ENCODE measurements at places on chromosomes 7 and 10.

GRCh38 chr7:11181590-11181989 is 207.9 kb downstream of the PHF14 start:
- no peak for DNase-seq

- no peak for DNase-seq
Observed at GRCh38 chr10:5485948-5486852, 13.2 kb downstream of the CALML5 start.

GRCh38 chr10:16341637-16342036 is 95.2 kb upstream of the PTER start:
- no peak for DNase-seq

DNA sequence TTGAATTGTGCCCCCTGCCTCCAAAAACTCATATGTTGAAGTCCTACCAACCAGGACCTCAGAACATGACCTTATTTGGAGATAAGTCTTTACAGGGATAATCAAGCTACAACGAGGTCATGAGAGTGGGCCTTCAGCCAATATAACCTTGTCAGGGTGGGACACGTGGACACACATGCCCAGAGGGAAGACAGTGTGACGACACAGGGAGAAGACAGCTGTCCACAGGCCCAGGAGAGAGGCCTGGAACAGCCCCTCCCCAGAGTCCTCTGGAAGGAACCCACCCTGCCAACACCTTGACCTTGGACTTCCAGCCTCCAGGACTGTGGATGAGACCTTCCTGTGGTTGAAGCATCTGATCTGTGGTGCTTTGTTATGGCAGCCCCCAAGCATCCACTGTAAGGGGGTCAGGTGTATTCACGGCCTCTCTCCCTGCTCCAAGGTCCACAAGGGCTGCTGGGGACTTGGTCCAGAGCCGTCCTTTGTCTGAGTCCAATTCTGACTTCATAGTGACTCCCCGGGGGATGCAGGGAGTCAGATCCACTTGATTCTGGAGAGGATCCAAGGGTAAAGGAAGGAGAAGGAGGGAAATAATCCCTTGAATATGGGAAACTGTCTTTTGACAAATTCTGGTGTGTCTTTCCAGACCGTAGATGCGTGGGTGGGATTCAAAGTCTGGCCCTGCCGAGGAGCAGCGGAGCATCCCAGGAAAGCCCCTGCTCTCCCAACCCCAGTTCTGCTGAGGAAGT is 7.0 kb downstream of the CALML3 start:
- DNase-seq = no peak

- DNase-seq = no peak
Observed at GRCh38 chr7:151383638-151384351, 26.0 kb downstream of the WDR86 start.

- no peak for DNase-seq
Observed at GRCh38 chr10:76738991-76739390, 898.6 kb downstream of the KCNMA1 start.

- no peak for DNase-seq
Observed at GRCh38 chr7:151472644-151473380, 32.9 kb upstream of the CRYGN start.

DNA sequence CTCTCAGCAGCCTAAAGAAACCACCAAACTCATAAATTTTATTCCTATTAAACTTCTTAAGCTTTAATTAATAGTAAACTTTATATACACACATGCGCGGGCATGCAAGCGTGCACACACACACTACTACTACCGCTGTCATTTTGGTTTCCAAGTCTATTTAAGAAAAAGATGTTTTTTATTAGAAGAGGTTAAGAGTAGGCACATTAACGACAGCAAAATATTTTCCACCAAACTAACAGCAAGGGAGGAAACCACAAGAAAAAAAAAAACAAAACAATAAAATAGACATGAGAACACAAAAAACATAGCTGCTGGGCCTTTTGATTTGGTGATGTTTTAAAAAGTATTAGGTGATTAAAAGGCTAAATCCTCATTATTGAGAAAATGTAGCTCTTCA is 28.6 kb downstream of the RTKN2 start:
- no peak for DNase-seq

- DNase-seq = no peak
Observed at GRCh38 chr10:101558204-101558603, 29.9 kb downstream of the POLL start.

- DNase-seq = no peak
Observed at GRCh38 chr10:777913-778479, 88.5 kb upstream of the DIP2C start.

DNA sequence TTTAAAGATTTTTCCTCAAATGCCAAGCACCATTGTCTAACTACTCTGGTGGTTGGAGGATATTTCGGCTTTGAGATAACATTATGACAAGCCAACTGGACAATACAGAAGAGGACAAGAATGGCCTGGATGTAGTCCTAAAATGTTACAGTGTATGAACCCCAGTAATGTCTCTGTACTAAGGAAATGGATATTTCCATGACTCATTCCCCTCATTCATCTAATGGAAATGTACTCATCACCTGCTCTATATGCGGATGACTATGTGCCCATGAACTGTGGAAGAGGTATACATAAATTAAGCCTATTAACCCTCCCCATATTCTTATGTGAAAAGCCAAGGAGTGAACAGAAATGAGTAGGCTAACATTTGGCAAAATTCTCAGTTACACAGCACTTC is 207.9 kb downstream of the CACNA2D1 start:
- no peak for DNase-seq

DNA sequence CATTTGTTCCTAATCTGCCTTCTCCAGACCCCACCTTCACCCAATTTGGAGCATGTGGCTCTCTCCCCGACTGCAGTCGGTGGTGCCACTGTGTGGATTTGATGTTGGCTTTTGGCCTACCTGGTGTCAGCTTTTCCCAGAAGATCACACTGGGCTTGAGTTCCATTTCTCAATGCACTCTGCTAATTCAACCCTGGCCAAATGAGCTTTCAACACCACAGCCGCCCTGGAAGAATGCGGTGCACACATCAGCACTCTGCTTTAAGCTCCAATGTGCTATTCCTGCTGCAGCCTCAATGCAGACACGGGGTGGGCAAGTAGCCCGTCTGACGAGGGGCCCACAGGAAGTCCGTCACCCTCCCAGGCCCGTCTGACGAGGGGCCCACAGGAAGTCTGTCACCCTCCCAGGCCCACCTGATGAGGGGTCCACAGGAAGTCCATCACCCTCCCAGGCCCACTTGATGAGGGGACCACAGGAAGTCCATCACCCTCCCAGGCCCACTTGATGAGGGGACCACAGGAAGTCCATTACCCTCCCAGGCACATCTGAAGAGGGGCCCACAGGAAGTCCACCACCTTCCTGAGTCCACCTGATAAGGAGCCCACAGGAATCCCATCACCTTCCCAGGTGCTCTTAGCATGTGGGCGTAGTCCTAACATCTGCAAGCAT is 64.4 kb downstream of the ASB13 start:
- no peak for DNase-seq

GRCh38 chr7:5533821-5534367 is 110.3 kb upstream of the TNRC18 start:
- DNase-seq = no peak

- no peak for DNase-seq
Observed at GRCh38 chr7:112022128-112022527, 184.1 kb downstream of the DOCK4 start.

DNA sequence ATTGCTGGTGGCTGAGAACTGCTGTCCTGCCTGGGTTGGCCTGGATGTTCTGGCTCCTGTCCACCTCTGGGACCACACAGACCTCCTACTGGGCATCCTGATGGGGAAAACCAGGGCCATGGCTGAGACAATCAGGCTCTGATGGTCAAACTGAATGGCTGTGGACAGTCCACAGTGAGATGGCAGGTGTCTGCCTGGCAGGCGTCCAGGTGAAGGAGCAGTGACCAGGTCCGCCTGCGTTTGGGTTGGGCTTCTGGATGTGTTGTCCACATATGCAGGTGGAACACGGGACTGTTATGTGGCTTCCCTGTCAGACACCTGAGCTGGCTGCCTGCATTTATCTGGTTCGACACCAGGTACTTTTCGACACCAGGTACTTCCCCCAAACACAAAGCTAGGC is 241.7 kb downstream of the BUB3 start:
- no peak for DNase-seq

- no peak for DNase-seq
Observed at GRCh38 chr7:150903606-150904005, 51.3 kb downstream of the AOC1 start.

- DNase-seq = no peak
Observed at GRCh38 chr7:94109556-94109955, 105.4 kb upstream of the BET1 start.

- no peak for DNase-seq
Observed at GRCh38 chr7:979886-980571, 3.0 kb upstream of the CYP2W1 start.

- DNase-seq = no peak
Observed at GRCh38 chr10:77400033-77400432, 237.6 kb downstream of the KCNMA1 start.

GRCh38 chr7:22117222-22117621 is 171.5 kb upstream of the CDCA7L start:
- no peak for DNase-seq

DNA sequence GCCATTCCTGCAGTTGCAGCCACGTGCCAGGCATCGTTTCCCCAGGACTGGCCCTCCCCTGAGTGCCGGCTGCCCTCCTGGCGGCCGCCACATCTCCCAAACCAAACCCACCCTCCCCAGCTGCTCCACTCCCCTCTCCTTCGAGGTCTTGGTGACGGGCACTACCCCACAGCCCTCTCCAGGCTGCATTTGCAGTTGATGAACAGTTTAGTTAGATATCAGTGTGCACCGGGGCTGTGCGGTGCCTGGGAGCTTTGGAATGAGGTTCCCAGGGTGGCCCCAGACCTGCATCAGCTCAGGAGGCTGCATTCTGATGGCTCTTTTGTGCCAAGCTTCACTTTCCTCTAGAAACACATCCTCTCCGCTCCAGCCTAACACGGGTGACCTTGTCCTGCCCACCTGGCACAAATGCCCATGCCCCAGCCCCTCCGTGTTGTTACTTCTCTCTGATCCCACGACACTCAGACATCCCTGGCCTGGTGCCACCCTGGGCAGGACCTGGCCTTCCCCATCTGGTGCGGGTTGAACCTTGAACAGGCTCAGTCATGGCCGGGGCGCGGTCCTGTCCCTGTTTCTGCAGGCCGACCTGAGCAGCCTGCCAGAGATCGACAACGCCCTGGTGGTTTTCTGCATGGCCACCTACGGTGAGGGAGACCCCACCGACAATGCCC is 14.5 kb downstream of the TMEM120A start:
- no peak for DNase-seq

DNA sequence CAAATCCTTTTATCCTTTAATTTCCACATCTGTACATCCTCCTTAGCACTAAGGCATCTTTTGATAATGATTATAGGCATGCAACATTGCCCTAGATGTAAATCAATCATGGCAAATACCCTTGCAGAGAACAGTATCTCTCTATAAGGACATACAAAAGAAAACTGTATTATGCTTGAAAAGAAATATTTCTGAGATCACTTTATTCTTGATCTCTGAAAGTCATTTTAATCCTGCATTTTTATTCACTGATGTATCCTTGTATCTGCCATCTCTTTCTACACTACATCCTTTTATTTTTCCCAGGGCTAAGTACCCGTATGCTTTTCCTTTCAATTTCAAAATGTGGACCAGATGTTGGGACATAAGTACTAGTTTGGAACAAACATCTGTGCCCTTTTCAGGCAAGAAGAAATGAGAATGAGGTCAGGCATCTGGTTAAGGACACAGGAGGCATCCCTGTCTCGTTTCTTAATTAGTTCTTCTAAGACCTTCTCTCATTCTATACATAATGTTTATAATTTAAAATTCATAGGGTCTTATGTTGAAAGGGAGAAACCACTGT is 338.6 kb downstream of the CNTNAP2 start:
- DNase-seq = no peak

GRCh38 chr10:23516530-23516929 is 77.7 kb downstream of the OTUD1 start:
- no peak for DNase-seq

DNA sequence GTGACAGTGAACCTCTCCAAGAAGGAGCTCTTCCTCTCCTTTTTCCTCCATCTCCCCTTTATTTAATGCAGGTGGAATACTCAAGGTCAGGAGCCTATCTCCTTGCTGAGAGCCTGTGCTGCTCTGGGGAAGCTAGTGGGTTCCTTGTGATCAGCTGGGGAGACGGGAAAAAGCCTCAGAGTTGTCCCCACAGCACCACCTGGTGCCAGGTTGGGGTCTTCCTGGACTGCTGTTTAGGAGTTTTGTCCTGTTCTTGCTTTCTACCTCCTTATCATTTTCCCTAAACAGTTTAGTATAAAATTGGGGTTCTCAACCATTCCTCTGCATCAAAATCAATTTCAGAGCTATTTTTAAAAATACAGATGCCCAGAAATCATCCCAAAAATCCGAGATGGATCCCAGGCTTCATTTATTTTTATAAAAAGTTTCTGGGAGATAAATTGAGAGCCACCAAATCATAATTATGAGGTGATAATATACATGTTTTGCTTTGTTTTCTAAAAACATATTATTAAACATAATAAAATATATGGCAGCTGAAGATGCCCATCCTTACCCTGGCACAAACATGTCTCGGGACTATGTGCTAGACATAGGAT is 44.3 kb downstream of the MACC1 start:
- DNase-seq = peak; percentile 4

DNA sequence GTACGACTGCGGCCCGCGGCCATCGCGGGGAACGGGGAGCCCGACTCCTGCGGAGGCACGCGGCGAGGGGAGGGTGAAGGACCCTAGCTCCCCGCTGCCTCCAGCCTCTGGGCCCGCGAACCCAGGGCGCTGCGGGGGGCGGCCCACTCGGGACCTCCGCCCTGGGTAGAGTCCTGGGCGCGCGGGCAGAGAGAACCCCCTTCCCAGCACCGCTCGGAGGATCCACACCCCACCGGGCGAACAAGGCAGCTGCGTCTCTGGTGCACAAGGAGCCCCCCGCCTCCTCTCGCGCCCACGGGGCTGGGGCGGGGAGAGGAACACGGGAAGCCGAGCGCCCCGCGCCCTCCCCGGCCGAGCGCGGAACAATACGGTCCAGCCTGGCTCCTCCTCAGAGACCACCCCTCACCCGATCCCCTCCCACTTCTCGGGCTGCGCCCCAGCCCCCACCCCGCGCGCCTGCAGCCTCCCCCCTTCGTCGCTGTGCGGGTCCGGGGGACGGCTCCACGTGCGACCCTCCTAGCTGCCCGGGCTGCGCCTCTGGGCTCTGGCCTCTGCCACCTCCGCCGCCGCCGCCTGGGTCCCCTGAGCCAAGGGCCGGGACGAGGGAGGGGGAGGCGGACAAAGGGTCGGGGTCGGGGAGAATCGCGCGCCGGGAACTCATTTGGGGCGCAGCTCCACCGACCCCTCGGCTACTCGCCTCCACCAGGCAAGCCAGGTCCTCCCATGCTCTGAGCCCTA is at the start of gene WDR86:
Gene WDR86 (minus strand): TSS at position 372 of the 738 bp plus-strand sequence. CDS start 449 bp downstream, outside the sequence.
- DNase-seq = no peak

- no peak for DNase-seq
Observed at GRCh38 chr7:94396596-94396995, 1.9 kb downstream of the COL1A2 start.

DNA sequence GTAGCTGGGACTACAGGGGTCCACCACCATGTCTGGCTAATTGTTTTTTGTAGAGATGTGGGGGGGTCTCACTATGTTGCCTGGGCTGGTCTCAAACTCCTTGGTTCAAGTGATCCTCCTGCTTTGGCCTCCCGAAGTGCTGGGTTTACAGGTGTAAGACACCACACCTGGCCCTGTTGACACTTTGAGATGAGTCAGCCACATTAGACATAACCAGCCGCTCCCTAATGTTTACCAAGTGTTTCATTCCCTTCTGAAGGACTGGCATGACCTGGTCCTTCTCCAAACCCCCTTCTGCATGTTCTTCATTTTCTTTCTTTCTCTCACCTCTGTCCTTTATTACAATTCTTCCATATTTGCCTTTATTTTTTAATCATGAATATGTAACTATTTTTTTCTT is 67.8 kb downstream of the TAF3 start:
- no peak for DNase-seq

- peak; percentile 85 for DNase-seq
Observed at GRCh38 chr10:13348216-13349017, at the start of gene SEPHS1. SEPHS1 (minus strand) TSS chr10:13348293; CDS start chr10:13344950, 3,343 bp downstream.

Measured in stimulated activated CD4-positive, alpha-beta T cell treated with anti-CD3 and anti-CD28 coated beads, Interleukin-4, amount 100 ng/mL, for 1 hour (primary cell).